ENCODE measurements at places on chromosomes 11 and 22. TPM values are rescaled to one million over a fixed set of nuclear protein-coding genes. Genes with fewer than 3 reads are reported as not detected.

- DNase-seq: no peak
Observed at GRCh38 chr11:60127311-60127811, 38.9 kb downstream of the MS4A2 start.

GRCh38 chr11:1224111-1224490 lies 1.2 kb downstream of the MUC5B start:
- DNase-seq: no peak

- no peak for DNase-seq
Observed at GRCh38 chr11:9858218-9858617, 194.3 kb downstream of the SWAP70 start.

- DNase-seq: no peak
Observed at GRCh38 chr11:121032546-121032945, 8.6 kb downstream of the TBCEL start.

GRCh38 chr11:1889941-1890855 lies 1.5 kb downstream of the PRR33 start:
- DNase-seq: no peak

GRCh38 chr22:37281195-37281594 lies 1.1 kb upstream of the CYTH4 start:
- no peak for DNase-seq

GRCh38 chr22:24455751-24456426 lies 28.5 kb downstream of the ADORA2A start:
- DNase-seq: no peak

The MMP1 gene
- not detected for total RNA-seq

The DLG2 gene
- 0.58 TPM for total RNA-seq

The NPAS4 gene
- not detected for total RNA-seq

The UBQLN3 gene
- not detected for total RNA-seq

The RNF26 gene
- 18.9 TPM for total RNA-seq

Data from activated T-cell treated with anti-CD3 and anti-CD28 coated beads, Interleukin-2, amount 50 U/mL, for 4 hours (primary cell).